ENCODE measurements at places on chromosomes 4 and X. TPM values are rescaled to one million over a fixed set of nuclear protein-coding genes. Genes with fewer than 3 reads are reported as not detected.

GRCh38 chr4:101067383-101067782 lies 279.9 kb downstream of the PPP3CA start:
- DNase-seq, result no peak

GRCh38 chr4:89586318-89586717 lies 250.6 kb downstream of the SNCA start:
- DNase-seq, result no peak

DNA sequence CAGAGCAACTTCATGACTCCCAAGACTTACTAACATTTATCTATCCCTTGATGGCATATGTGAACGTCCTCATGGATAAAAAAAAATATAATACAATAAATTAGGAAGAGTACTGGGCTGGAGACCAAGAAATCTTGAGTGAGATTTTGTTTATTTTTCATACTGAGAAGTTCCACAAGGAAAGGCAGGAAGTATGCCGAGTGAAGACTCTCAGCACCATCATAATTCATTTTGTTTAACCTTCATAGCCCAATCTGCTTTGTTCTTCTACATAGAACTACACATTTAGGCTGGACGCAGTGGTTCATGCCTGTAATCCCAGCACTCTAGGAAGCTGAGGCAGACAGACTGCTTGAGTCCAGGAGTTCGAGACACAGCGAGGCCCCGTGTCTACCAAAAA lies 198.3 kb downstream of the NSUN7 start:
- DNase-seq, result no peak

GRCh38 chr4:69970071-69970470 lies 4.5 kb upstream of the CSN2 start:
- DNase-seq, result no peak

Gene AGA
- total RNA-seq, result 5.7 TPM

DNA sequence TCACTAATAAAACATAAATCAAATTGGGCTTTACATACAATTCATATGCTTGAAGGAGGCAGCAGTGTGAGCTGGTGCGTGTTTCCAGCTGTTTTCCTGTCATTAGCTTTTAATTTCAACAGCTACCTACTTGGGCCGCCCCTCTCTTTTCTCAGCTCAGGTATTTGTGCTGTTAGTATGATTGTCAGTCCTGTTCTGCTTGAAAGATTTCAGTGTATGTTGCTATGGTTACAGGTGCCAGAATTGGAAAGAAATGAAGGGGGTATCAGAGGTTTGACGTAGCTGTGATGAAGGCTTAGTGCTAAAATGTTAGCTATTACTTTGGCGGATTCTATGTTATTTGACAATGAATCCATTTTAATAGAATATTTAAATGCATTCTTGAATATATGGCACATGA lies 440.3 kb downstream of the ZIC3 start:
- no peak for DNase-seq

DNA sequence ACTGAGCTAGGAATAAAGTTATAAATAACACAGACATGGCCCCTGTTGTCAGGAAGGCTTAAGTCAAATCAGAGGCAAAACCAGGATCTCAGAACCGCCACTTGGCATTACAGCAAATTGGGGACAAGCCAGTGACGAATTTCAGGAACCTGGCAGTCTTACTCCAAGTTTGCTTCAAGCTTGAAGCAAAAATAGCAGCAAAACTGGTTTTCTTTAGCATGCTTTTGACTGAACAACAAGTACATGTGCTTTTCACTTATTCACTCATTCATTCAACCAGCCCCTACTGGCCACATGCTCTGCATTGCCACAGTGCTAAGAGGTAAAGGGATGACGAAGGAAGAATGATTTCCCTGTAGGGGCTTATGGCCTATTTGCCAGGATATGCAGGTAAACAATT lies 253.9 kb upstream of the PPARGC1A start:
- peak; percentile 7 for DNase-seq

GRCh38 chr4:154908168-154908567 lies 127.1 kb downstream of the RBM46 start:
- DNase-seq, result no peak

Gene CLCN5
- total RNA-seq, result 14.7 TPM

Gene POF1B
- total RNA-seq, result 0.09 TPM

GRCh38 chr4:12584116-12584875 lies 899.8 kb downstream of the RAB28 start:
- no peak for DNase-seq

DNA sequence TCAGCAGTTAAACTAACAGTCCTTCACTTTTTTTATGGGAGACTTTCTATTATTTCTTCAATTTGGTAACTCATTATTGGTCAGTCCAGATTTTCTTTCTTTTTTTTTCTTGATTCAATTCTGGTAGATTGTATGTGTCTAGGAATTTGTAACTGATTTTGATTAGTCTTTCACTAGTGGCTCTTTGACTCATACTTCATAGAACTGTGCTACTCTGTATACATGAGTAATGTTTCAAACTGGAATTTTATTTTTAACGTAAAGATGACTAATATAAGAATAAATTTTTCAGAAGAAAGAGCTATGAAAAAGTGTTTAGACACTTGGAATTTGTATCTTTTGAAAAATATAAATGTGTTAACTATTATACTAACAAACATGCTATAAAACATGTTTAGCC lies 813.0 kb downstream of the TRAM1L1 start:
- DNase-seq, result no peak

DNA sequence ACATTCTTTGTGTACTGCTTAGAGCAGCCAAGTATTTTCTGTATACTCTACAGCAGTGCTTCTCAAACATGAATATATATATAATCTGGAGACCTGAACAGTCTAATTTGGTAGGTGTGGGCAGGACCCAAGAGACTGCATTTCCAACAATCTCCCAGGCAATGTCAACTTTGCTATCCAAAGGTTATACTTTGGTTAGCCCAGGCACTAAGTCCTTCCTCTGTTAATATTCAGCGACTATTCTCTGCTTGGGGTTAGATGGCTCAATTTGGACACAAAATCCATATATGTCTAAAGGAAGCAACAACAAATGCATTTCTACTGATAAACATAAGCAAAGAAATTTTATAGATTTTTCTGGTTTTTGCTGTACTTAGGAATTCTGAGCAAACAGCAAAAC lies 480.0 kb upstream of the RPS6KA3 start:
- no peak for DNase-seq

DNA sequence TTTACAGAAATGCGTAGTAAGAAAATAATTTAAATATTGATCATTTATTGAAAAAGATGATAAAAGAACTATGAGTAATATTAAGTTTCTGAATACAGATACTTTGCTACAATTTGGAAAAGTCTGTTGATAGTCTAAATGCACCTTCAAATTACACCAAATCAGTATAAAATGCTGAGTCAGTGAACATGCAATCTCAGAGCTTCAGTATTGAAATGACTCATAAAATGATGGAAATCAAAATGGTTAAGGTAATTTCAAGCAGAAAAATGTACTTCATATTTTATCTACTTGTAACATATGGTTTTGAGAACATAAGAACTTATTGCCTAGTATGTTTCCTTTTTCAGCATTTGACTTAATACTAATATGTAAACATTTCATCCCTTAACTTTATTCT lies 448.2 kb downstream of the PCDH10 start:
- no peak for DNase-seq

Gene MXRA5
- 6.7 TPM for total RNA-seq

GRCh38 chr4:150160473-150160872 lies 82.2 kb downstream of the DCLK2 start:
- DNase-seq, result no peak

- no peak for DNase-seq
These were observed 58.1 kb downstream of the PHEX start for GRCh38 chrX:22090181-22090580.

Gene GAGE12E
- total RNA-seq, result not detected
